Left ventricle myocardium inferior (tissue), 1 donor: ENCODE measurements at places on chromosomes 5 and 9.

GRCh38 chr5:160524827-160525226 is 103.2 kb downstream of the PTTG1 start:
- no peak for DNase-seq

DNA sequence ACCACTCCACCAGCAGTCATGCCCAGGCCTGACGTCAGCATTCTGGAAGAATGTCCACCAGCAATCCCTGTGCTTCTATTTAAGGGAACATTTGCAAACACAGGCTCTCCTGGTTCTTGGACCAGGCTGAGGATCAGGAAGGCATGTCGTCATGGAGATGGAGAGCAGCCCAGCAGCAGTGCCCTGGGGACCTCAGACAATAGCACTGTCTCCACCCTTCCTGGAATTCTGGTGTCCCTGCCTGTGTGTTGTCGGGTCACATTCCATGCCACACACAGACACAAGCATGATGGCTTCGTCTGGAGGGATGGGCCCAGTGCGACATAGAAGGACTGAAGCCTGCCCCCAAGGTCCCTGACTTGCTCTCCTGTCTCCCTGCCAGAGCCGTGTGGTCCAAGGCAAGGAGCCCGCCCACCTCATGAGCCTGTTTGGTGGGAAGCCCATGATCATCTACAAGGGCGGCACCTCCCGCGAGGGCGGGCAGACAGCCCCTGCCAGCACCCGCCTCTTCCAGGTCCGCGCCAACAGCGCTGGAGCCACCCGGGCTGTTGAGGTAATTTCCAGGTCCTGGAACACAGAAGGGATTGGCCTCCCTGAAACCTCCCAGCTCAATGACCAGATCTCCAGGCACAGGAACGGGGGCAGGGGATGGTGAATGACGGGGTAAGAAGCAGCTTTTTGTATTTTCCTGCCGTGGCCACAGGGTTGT is 43.8 kb downstream of the STOM start:
- peak; percentile 89 for DNase-seq

GRCh38 chr9:35108461-35108860 is 5.5 kb upstream of the STOML2 start:
- no peak for DNase-seq

DNA sequence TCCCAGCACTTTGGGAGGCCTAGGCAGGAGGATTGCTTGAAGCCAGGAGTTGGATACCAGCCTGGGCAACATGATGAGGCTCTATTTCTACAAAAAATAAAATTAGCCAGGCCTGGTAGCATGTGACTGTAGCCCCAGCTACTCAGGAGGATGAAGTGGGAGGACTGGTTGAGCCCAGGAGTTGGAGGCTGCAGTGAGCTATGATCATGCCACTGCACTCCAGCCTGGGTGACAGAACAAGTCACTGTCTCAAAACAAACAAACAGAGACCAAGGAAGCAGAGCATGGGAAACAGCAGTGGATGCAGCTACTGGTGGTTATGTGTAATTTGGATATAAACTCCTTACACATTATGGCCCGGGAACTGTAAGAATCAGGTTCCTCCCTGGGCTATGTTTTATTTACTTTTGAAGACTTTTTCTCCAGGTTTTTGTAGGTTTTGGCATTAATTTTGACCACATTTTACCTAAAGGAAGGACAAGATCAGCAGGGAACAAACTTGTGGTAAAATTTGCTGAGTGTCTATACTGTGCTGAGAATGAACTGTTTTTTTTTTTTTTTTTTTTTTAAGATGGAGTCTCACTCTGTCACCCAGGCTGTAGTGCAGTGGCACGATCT is 8.3 kb downstream of the KIF2A start:
- no peak for DNase-seq

DNA sequence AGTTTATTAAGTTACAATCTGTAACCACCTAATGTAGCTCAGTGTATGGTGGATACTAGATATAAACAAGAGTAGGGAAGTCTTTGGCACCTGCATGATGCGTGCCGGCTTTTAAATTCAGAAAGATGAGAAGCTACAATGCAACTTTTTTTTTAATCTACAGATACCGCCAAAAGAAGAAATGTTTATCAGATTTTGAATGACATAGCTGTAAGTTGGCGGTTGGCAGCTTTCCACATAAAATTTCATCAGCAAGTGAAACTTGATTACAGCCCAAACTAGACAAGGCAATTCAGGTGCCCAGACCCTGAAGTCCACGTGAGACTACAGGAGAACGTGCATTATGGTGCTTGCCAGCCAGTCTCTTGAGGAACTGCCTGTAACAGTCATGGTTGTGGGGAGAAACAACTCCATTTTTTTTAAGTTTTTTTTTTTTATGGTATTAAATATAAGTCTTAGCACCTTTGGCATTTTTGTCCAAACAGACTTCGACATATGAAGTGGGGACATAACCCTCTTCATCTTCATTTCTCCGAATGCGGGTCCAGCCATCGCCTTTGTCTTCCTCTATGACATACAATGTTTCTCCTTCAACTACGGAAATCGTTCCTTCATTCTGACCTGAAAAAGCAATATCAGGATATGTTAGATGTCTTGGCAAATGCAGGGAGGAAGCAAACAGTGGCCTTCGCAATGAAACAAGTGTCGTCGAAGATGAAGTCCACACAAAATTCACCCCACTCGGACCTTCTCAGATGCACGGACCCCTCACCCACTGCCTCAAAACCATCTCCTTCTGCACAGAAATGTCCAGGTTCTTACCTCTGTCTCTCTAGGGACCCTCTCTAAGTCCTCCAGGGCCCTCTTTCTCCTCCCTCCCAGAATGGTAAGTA is 60.4 kb downstream of the USP20 start:
- DNase-seq: no peak

DNA sequence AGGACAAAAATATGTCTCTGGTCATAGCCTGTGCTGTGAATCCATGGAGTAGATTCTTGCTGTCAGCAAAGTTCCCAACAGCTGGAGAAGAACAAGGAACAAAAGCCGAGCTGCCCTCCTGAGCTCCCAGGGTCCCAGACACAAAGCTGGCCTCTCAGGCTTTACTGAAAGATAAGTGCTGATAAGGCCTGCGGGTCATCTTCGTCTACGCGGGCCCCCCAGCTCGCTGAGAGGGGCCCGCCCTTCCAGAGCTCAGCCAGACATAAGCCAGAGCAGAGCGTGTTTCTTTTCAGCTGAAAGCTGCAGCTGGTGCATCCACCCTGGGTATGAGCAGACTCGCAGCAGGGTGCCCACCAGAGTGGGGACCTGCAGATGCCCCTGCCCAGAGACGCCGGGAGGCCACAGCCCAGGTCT is 84.7 kb downstream of the HSD17B3 start:
- peak; percentile 17 for DNase-seq

DNA sequence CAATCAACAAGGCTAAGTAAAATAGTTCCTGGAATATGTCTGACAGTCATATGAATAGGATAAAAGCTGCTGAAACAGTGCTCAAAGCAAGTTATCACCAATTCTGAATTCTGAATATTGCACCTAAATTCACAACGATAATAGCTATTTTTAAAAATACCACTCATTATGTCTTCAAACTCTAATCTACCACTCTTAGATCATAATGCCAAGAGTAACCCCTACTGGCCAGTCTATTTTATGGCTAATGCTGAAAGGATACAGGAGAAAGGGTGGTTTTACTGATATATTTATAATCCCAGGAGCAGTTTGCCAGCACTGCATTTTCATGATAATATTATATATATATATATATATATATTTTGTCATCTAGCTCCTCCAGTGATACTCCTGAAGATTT is 232.8 kb downstream of the PDE4D start:
- DNase-seq: no peak

- no peak for DNase-seq
Measured at GRCh38 chr5:75351139-75351926, 14.3 kb downstream of the HMGCR start.

DNA sequence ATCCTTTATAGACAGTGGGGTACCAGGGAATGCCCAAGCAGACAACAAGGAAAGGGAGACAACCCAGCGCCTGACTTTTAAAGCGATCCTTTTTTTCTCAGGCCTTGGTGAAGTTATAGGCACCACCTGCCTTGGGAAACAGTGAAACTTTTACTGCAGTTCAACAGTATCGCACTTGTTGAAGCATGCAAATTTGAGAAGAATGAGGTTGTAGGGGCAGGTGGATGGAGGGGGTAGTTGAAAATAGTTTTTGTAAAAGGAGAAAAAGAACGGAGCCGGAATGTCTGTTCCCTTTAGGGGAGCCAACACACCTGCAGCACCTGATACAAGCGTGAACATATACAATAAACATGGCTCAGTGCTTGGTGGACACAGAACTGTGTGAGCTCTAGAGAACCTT is 190.2 kb upstream of the NR3C1 start:
- DNase-seq: no peak

DNA sequence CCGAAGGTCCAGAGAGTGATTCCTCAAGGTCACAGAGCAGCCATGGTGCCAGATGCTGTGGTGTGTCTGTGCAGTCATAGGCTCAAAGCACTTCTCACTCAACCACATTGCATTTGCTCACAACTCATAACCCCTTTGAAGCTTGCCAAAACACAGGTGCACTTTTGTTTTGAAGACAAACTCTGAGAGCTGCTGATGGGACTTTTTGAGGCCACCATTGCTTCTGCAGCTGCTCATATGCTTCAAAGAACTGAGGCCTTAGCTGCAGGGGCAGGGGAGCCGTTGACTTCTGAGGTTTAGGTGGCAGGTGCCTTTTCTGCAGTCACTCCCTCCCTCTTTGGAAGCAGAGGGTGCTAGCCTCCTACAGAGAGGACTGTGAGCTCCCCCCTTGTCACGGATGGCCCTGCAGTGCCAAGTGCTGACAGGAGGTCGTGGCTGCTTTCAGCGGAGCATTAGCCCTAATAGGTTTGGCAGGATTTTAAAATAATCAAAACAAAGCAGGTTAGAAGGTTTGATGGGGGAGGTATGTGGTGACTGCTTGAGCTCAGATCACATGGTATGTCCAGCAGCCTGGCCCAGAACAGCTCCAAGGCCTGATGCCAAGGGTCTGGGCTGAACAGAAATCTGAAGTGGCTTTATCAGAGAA is 232.1 kb downstream of the MAN2A1 start:
- peak; percentile 60 for DNase-seq
